ENCODE measurements at places on chromosomes 7 and 10. TPM values are rescaled to one million over a fixed set of nuclear protein-coding genes. Genes with fewer than 3 reads are reported as not detected.

Gene GIMAP8
- total RNA-seq: 28.3 TPM

Gene CXCL12
- 288 TPM for total RNA-seq

Gene LRRC18
- not detected for total RNA-seq

DNA sequence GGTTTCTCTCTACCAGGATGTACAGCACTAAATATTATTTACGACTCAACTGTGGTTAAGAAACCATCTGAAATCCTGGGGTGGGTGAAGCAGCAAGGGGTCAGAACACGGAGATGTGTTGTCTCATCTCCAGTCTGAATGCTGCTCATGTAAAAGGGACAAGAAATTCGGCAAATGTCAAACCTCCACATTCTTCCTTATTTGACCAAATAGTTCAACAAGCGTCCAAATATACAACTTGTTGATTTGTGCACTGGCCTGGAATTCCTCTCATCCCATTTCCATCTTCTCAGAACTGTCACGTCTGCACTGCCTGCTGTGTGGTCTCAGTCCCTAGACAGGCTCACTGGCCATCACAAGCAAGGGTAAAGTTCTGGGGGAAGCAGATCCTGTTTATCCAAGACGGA is 520.0 kb downstream of the PARD3 start:
- DNase-seq: no peak

DNA sequence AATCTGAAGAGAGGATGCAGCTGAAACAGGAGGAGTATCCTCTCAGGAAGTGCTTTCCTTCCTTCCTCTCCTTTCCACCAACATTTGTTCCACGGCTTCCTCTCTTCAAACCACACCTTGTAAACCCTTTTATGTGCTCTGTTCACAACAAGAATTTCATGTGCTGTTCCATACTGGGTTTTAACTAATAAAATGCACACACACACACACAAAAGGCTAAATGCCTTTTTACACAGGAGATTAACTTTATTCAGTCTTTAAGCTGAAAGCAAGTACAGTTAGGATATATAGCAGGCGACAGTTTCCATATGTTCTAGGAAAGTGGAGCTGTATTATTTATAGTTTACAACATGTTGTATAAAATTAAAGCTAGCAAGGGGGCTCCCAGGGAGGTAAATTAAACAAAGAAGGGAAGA is 106.7 kb downstream of the REEP3 start:
- DNase-seq: no peak

DNA sequence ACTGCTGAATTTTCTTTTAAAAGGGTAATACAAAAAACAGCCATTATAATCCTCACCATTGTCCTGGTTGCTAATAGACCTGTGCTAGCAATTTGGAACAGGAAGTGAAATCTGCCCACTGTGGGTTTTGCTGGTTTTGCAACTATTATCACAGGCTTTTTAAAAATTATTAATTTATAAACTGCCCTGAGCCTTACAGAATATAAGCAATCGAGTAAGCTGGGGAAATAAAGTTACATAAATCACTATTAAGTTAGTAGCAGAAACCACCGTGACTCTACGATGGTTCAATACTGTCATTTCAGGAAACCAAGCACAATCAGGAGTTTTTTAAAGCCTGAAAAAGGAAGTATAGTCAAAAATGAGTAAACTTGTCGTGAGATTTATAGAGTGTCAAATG is 62.3 kb downstream of the TMEM26 start:
- no peak for DNase-seq

- no peak for DNase-seq
Measured at GRCh38 chr10:63716016-63716580, 194.9 kb downstream of the REEP3 start.

- DNase-seq: no peak
Measured at GRCh38 chr7:47878662-47879061, 69.6 kb downstream of the PKD1L1 start.

DNA sequence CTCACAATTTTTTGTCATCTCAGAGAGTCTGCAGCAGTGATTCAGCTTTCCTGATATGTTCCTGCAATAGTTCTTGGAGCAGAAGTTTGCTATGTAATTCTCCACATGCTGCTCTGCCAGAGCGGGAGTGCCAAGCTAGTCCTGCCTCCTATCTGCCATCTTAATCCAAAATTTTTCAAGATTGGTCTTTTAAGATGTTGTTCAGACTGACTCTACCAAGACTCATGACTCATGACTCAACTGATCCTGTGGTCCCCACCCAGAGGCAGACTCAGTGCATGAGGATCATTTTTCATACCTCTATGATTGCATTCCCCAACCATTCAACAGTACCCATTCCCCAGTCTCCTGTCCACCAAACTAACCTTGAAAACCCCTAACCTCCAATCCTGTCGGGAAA is 470.8 kb downstream of the INHBA start:
- DNase-seq: no peak

DNA sequence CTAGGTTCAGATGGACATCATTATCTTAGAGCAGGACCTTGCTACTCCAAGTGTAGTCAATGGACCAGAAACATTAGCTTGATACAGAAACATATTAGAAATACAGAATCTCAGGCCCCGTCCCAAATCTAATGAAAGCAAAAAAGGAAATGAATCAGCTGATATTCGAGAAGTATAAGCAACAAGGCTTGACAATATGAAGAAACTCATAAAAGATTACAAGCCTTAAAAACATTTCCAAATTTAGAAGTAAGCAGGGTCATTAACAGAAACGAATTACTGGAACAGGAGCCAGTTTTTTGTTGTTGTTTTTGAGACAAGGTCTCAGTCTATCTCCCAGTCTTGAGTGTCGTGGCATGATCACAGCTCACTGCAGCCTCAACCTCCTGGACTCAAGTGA is 40.5 kb upstream of the GSAP start:
- DNase-seq: no peak

All from ascending aorta (tissue), 2 donors.